ENCODE measurements at places on chromosomes 16 and 17.

GRCh38 chr17:72843591-72843990, 248.9 kb downstream of the SLC39A11 start:
- DNase-seq: no peak

DNA sequence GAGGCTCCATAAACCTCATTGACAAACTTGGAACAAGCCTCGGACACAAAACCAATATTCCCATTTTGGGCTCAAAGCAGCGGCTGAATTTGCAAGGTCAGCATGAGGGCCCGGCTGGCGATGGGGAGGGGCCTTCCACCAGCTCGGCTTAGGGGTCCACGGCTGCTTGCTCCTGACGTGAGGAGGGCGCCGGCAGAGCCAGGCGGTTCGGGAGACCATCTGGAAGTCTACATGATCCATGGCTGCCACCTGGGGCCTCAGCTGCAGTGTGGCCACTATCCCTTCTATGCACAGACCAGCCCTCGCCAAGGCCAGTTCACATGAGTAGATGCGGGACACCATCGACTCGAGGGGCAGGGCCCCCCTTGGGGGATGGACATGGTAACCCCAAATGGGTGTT, 39.1 kb downstream of the NDEL1 start:
- DNase-seq: no peak

- DNase-seq: no peak
These were observed 42.5 kb downstream of the ST3GAL2 start for GRCh38 chr16:70396246-70396904.

- no peak for DNase-seq
These were observed 26.0 kb downstream of the SMG6 start for GRCh38 chr17:2277429-2278170.

DNA sequence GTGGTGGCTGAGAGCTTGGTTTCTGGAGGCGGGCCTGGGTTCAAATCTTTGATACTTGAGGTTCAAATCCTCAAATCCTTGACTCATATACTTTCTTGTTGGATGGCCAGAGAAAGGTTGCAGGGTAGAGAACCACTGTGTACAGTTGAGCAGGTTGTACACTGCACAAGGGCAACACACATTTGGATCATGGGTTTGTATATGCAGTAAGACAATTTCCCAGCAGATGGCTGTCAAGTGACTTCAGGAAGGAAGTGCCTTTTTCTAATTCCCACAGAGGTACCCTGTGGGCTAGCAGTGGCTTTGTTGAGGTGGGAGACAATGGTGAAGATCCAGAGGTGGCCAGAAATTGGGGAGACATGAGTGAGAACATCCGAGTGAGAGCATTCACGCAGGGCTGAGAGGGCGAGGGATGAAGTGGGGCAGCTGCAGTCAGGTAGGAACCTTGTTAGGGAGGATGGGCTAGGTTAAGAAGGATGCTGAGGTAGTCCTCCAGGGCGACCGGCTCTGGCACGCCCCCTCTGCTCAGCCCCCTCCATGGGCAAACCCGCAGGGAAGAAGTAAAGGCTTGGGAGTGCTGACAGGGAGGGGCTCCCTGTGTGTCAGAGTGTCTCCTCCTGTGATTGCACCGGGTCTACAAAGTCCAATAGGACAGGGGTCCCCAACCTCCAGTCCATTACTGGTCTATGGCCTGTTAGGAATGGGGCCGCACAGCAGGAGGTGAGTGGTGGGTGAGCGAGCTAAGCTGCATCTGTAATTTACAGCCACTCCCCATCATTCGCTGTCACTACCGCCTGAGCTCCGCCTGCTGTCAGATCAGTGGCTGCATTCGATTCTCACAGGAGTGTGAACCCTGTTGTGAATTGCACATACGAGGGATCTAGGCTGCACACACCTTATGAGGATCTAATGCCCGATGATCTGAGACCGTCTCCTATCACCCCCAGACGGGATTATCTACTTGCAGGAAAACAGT, 2.7 kb downstream of the C16orf89 start:
- no peak for DNase-seq

GRCh38 chr17:61161615-61162134, 238.0 kb upstream of the TBX2 start:
- DNase-seq: no peak

- DNase-seq: no peak
These were observed 17.3 kb downstream of the IGFBP4 start for GRCh38 chr17:40460604-40460967.

DNA sequence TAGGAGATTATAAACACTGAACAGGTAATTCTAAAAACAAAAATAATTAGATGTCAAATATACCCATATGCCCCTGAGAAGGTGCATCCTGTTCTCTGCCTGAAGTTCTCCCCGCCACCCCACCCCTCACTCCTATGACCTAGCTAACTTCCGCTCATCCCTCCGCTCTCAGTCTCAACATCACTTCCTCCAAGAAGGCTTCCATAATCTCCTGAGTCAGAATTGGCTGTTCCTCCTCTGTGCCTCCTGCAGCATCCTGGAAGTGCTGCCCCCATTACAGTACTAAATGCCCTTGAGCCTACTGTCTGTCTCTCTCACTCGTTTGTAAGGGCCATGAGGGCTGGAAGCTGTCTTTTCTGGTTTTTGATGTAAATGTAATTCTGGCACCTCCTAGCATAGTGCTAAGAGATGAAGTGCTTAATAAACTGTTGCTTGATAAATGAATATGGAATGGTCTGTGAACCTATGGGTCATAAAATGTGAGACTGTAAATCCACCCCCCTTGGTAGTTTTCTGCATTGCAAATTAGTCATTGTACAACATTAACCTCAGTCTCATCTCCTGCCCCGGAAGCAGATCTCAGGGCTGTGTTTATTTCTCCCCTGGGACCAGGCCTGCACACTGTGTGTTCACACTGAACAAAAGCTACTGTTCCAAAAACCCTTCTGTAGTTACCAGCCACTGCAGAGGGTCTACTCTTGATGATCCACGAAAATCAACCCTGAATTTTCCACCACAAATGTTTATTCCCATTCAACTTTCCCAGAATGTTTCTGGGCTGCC, 3.9 kb upstream of the MYO1D start:
- no peak for DNase-seq

GRCh38 chr17:18043491-18043890, 4.3 kb downstream of the GID4 start:
- DNase-seq: no peak

DNA sequence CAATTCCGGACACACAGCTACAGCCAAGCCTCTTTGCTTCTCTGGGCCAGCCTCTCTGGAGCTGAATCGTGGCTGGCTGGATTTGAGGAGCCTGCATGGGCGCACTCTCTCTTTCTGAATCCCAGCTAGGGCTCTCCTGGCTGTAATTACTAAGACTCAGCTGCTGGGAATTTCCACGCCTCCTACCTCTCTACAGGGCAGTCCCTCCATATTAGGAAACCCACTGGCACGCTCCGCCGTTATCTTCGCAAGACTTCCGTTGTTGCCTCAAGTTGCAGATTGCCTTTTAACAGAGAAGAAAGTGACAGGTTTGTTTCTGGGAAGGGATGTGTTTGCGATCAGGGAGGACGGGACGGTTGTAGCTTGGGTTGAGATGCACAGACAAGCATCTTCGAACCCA, 188.4 kb upstream of the NLRP1 start:
- no peak for DNase-seq

Data from retinal pigment epithelial cell (primary cell).